ENCODE measurements at places on chromosomes 3 and 15. TPM values are rescaled to one million over a fixed set of nuclear protein-coding genes. Genes with fewer than 3 reads are reported as not detected.

The TMEM158 gene
- total RNA-seq = 7.8 TPM

The MYO5C gene
- 0.66 TPM for total RNA-seq

The GOLGA6D gene
- not detected for total RNA-seq

The SLC2A2 gene
- not detected for total RNA-seq

The TMEM40 gene
- total RNA-seq = not detected

The SENP5 gene
- total RNA-seq = 49.6 TPM

The MITF gene
- 0.25 TPM for total RNA-seq

The FBXL22 gene
- total RNA-seq = not detected

The PLSCR2 gene
- not detected for total RNA-seq

The CHST2 gene
- 51.7 TPM for total RNA-seq

The USP13 gene
- total RNA-seq = 28.5 TPM

The LRRC49 gene
- total RNA-seq = 28.6 TPM
